ENCODE measurements at places on chromosomes 7 and 10. TPM values are rescaled to one million over a fixed set of nuclear protein-coding genes. Genes with fewer than 3 reads are reported as not detected.

- no peak for DNase-seq
Measured at GRCh38 chr10:109991266-109991855, 16.4 kb upstream of the ADD3 start.

DNA sequence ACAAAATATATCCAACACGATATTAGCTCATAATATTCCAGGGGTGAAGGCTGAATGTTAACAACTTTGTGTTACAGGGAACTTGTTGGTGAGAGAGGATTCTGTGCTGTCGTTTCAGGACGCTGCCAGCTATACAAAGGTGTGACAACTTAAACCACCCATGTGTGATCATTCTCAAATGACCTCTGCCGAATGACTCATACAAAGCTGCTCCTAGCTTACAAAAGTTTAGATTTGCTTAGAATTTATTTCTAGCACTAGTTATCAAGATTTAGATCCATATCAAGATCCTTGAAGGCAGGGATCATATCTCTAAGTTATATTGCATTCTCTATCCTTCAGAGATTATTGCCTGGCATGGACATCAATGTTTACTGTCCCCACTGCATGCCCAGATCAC, 65.3 kb downstream of the COBL start:
- DNase-seq, result no peak

DNA sequence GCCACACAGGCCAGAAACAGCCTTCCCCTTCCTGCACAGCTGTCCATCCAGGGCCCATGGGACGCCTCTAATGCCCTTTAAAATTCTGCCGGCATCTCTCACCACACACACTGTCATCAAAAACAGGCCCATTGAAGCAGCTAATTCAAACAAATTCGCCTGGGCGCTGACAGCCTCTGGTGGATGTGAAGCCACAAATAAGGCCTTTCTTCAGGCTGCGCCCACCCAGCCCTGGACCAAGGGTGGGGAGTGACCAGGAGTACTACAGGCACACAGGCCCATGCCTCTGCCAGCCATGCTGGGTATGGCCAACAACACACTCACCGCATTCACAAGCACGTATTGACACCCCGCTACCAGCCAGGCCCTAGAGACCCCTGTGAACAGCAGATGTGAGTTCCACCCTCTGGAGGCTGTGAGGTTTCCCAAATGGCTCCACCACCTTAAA, 54.6 kb downstream of the SLIT1 start:
- DNase-seq, result no peak

- DNase-seq, result no peak
Measured at GRCh38 chr7:892648-893593, 16.6 kb downstream of the GET4 start.

GRCh38 chr10:49598164-49598856, 11.8 kb upstream of the SLC18A3 start:
- no peak for DNase-seq

FBXL13 gene
- 0.45 TPM for total RNA-seq

- DNase-seq, result no peak
Measured at GRCh38 chr7:128833148-128833945, 3.1 kb downstream of the FLNC start.

- no peak for DNase-seq
Measured at GRCh38 chr7:134947831-134948230, 38.5 kb upstream of the AGBL3 start.

DNA sequence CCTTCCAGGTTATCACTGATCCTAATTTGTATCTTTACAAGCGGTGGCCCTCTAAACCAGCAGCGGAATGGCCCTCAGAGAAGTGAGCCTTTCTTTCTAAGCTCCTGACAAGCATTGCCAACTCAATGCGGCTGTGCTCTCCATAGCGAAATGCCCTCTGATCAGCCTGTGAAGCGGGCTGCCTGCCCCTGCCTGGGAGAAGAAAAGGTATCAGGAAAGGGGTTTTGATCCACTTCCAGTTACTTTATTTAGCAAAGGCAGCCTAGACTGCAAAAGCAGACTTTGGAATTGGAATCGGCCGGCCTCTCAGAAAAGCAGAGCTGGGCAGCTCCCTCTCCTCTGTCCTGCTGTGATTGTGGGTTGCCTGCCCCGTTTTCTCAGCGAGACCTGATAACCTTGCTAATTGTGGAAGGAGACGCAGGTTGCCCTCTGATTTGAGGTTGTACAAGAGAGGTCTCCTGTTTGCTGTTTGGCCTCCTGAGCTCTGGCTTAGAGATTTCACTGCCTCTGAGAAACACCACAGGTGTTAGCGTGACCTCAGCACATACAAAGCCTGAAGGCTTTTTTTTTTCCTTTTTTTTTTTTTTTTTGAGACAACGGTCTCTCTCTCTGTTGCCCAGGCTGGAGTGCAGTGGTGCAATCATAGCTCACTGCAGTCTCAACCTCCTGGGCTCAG, 53.9 kb upstream of the SH2B2 start:
- DNase-seq, result no peak

GRCh38 chr7:137647905-137648565, 198.7 kb downstream of the DGKI start:
- DNase-seq, result no peak

PRKG1 gene
- total RNA-seq, result not detected

DNA sequence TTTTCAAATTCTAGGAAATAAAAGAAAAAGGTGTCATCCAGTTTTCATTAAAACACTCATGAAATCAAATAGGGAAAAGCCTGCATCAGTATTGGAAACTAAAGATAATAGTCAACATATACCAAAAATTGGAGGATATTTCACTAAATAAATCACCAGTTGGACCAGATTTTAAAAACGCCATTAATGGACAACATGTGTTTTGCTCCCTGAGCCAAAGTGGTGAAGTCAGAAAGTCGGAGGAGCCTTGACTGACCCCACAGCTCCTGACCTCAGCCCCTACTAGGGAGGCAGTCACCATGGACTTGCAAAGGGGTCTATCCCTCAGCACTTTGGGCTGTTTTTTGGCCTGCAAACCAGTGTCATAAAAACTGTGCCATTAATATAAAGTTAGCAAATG, 98.3 kb upstream of the SEC61G start:
- DNase-seq, result no peak

- DNase-seq, result no peak
Measured at GRCh38 chr7:139589474-139589873, 66.0 kb downstream of the CLEC2L start.

DNA sequence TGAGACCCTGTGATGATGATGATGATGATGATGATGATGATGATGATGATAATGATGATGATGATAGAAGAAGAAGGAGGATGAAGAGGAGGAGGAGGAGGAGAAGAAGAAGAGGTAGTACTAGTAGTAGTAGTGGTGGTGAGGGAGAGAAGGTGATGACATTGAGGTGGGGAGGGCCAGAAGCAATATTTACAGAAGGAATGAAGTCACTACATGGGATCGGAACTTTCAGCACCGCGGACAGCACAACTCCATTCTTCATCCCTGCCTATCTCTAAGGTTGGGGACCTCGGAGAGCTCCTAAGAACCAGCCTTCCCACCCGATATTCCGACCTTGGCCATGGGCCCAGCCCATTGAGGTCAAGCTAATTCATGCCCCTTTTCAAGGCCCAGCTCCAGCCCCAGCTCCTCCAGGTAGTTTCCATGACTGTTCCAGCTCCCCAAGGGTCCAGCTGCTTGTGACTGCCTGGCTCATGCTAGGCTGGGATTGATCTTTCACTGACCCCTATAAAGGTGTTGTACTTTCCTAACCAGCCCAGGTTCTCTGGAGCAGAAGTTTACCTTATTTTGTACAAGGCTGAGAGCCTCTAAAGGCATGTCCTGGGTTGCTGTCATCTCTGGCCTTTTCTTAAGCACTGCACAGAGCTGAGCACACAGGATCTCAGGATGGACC, 10.3 kb downstream of the CRHR2 start:
- peak; percentile 50 for DNase-seq

DNA sequence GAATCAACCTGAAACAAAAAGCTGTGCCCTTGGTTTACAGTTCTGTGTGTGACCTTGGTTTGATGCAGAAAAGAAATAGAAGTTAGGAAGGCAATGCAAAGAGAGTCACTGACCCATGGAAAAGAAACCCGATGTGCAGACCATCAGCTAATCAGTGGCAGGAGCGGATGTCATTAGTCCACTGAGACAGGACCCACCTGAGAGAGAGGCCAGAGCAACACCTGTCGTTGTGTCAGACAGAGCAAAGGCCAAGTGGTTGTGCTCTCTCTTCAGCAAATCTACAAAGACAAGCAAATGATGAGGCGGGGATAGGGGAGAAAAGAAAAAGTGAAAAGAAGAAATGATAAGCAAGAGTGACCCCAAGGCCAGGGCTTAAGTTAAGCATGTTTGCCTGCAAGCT, 8.7 kb downstream of the GAD2 start:
- DNase-seq, result no peak

DNA sequence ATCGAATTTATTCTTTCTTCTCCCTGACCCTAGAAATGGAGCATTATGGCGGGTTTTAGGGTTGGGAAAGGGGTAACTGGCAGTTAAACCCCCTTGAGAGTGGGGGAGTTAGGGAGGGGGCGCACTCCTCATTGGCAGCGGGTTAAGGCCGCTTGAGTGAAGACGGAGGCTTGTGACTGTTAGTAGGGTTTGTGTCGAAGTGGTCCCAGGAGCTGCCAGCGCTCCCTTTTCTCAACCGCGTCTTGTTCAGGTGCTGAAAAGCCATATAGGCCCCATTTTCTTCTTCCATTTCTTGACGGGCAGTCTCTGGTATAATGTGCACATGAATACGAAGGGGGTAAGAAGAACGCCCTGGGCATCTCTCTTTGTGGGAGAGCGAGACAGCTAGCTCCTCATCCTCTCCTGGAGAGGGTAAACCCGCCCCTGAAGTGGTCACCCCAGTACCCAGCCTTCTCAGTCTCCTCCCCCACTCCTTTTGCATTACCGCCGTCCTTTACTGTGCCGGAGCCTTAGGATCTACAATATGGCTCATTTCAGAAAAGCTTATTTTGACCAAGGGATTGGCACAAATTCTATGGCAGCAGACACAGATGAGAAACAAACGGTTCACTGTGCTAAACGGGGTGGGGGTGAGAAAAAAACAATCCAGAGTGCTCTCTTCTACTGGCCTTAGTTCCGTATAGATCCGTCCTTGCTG, 836 bp downstream of the KMT2E start:
- peak; percentile 73 for DNase-seq

GRCh38 chr10:95196046-95196445, 2.0 kb downstream of the ACSM6 start:
- no peak for DNase-seq

DNA sequence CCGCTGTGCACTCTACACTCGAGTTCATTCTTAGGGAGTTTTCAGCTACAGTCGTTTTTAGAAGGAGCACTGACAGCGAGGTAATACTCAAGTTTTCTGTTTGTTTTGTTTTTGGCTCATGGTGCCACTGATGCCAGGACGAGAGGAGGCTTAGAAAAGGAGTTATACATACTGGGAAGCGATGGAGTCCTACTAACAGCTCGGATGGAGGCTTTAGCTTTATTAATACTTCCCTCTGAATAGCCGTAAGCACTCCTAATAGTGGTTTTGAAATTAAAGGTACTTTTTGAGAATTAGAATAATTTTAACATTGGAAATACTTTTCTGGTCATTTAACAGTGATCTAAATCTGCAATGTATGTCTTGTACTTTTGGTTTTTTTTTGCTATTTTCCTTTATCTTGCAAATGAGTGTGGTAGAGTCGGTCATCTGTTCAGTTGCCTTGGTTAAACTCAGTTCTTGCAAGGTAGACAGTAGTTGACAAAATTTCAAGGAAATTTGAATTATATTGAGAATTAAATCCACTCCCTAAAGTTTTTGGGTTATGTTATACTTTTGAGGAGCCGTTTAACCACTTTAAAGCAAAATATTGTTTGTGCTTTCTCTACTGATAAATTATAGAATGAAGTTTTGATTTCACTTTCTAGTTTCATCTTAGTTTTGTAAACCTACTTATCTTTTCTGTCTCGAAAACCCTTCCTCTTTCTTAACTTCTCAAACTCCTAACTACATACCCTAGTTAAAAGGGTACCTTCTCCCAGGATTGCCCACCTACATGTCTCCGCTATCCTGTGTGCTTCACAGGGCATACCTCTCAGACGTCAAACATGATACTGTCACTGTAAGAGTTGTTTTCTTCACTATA, 1.5 kb downstream of the HBP1 start:
- DNase-seq, result no peak

SEPTIN7 gene
- 232 TPM for total RNA-seq

DNA sequence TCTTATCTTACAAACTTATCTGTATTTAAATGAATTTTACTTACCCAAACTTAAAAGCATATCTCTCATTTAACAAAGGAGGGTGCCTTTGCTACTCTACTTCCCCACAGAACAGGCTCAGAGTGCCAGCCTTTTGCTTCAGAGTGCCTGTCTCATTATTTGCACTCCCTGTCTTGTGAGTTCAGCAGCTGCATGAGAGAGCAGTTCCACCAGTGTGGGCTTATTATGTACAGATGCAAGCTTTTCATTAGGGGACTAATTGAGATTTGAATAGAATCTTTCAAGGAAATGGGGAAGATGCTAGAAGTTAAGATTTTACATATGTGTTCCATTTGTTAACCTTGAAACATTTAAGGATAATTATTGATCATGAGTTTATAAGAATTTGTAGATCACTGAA, 310.2 kb upstream of the LRRN3 start:
- DNase-seq, result no peak

DNA sequence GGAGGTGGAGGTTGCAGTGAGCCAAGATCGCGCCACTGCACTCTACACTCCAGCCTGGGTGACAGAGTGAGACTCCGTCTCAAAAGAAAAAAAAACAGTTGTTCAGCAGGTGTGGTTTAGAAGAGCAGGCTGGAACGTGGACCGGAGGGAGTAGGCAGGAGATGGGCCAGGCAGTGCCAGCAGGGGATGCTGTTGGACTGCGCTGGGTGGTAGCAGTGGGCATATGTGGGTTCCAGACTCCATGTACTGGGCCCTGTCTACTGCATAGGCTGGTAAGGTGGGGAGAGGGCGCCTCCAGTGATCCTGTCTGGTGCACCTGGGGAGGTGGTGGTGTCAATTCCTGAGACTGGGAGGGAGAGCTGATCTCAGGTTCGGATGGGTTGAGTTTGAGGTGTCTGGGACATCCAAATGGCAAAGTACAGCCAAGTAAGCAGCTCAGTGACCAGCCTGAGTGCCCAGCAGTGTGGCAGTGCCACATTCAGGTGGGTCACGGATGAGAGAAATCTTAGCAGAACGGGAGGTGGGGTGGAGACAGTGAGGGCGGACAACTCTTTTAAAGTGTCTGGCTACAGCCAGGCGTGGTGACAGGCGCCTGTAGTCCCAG, 25.9 kb downstream of the SFXN4 start:
- peak; percentile 74 for DNase-seq

GRCh38 chr7:5574770-5575269, 151.2 kb upstream of the TNRC18 start:
- DNase-seq, result no peak

DNA sequence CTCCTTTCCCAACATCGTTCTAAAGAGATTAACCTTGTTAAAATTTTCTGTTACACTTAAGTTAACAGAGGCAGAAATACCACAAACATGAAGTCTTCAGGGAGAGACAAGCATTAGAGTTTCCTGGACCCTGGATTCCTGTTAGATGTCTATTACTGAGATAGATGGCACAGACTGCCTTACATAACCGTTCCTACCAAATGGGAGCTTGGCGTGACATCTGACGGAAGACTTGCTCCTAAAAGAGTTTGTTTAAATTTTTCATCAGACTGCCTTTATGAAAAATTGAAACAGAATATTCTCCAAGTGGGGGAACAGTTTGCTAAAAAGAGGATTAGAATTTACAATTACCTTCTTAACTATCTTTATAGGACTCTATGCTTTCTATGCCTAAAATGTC, 22.7 kb downstream of the ANK3 start:
- DNase-seq, result no peak
